ENCODE measurements at places on chromosomes 1 and 21.

DNA sequence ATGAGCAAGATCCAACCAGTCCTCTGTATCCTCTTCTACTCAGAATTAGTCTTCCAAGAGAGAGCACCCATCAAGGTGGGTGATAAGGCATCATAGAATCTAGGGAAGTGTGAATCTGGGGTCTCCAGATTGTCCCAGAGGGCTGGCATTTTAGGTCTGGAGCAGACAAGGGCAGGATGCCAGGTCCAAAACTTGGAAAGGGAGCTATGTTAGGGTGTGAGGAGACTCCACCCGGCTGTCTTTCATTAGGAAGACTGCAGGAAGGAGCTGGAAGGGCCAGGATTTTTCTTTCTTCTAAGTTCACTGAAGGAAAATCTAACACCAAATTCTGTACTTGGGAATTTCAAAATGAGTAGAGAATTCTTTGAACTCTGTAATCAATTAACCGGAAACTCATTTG is 86.1 kb upstream of the BMP8A start:
- no peak for DNase-seq

DNA sequence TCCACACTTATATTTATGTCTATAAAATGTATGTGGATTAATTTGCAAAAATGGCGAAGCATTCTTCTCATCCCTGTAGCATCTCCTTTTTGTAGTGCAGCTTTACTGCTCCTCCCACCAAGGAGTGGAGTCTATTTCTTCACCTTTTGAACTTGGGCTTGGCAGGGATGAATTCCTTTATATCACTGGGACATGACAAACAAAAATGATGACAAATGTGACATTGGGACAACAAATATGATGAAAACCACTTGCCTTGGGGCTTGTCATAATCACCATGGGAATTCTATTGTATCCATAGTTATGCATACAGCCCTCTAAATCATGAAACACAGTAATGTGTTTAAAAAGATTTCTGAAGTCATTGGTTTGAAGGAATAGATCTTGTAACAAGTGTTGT is 155.0 kb downstream of the TNFSF18 start:
- DNase-seq = no peak

DNA sequence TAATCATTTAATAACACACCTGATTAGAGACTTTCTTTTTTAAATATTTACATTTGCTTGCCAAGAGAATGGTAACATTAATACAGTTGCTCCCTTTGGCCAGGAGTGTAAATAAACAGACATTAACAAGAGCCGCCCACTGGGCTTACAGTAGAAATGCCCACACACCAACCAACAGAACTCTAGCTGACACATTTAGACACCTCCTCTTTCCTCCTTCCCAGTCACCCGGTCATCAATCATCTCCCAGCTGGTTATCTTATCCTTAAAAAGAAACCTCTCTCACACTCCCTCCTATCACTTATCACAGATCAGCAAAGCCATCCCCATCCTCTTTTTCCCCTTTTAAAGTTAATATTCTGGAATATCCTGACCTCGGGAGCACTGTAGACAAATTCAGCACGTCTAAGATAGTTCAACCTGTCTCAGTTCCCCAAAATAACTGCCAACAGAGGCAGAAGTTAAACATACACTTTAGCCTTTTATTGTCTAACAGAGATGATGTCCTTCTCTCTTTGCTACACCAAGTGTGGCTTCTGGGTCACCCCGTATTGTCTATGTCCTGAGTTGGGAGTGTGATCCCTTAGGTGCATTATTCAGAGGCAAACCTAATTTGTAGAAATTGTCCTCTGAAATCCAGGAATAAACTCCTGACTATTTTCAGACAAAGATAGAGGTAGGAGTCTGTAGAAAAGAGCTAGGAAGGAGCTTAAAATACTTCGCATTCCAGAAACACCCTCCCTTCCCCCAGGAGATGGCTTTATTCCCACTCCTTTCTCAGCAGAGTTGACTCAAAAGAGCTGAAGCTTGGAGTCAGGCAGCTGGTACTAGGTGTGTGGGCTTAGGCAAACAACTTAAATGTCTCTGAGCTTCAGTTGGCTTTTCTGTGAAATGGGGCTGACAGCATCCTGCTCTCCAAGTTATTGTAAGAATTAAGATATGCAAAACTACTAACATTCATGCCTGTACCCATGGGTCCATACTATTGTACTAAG is 8.8 kb downstream of the MYCL start:
- no peak for DNase-seq

- DNase-seq = no peak
Observed at GRCh38 chr1:53693339-53693738, 45.6 kb downstream of the GLIS1 start.

- DNase-seq = no peak
Observed at GRCh38 chr1:36836916-36837315, 197.4 kb downstream of the GRIK3 start.

GRCh38 chr21:31184459-31184858 is 146.2 kb upstream of the KRTAP19-8 start:
- no peak for DNase-seq

GRCh38 chr1:58201492-58202106 is 344.9 kb downstream of the OMA1 start:
- DNase-seq = no peak

GRCh38 chr1:30774550-30775432 is 17.2 kb upstream of the LAPTM5 start:
- DNase-seq = no peak

- DNase-seq = peak; percentile 65
Observed at GRCh38 chr1:10253755-10254154, 43.4 kb downstream of the KIF1B start.

DNA sequence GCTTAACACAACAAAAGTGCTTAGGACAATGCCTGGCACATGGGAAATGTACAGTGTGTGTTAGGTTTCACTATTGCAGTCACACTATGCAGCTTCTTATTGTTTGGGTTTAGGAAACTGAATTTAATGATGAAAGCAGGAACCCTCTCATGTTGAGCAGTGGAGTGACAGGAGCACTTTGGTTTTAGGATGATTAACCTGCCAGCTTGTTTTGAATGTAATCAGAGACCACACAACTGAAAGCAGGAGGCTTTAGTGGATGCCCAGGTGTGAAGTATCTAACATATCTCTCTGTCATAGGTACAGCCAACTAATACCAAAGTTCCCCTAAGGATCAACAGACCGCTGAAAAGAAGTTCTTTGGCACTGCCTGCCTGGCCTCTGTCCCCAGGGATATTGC is 406.9 kb upstream of the USP24 start:
- no peak for DNase-seq

DNA sequence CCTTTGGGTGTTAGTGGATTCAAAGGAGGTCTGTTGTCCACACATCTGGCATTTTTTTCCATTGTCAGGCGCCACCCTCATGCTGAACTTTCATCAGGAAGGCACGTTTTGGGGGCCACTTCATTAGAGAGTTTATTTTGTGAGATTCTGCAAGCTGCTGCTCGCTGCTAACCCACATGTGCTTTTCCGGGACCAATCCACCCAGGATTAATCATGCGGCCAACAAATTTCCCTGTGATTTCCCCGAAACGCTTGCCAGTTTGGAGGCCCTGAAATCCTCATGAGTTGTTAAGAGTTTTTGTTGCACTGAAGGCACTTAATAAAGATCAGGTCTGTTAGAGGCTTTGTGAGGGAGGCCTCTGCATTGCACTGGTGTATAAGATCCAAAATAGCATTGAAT is 2.4 kb downstream of the PDPN start:
- no peak for DNase-seq

GRCh38 chr1:77168358-77168757 is 50.9 kb downstream of the PIGK start:
- DNase-seq = no peak

DNA sequence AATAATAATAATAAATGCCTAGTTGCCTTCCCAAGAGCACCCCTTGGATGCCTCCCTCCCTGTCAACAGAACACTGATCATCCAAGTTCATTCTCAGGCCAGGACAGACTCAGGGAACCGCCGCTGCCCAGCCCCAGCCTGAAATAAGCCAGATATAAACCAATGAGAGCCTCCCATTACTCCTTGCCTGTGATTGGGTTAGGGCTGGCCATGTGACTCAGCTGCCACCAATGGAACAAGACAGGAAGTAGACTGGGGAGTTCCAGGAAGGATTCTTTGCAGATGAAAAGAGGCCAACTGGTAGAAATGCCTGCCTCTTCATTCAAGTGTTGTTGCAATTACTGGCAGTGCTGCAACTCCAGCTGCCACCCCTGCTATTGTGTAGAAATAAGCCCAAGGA is 146.4 kb upstream of the TIAM1 start:
- DNase-seq = no peak

DNA sequence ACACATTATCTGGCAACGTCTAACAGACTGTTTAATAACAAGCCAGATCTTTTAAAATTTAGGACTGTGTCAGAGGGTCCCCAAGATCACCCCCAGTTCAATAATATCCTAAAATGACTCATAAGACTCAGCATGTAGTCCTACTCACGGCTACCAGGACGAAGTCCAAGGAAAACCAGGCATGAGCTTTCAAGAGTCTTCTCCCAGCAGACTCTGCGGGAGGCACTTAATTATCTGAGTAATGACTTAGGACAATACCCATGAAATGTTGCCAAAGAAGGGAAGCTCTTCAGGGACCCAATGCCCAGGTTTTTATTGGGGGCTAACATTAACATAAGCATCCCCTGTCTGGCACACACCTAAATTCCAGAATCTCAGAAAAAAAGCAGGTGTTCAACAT is 7.0 kb downstream of the HFM1 start:
- DNase-seq = no peak

DNA sequence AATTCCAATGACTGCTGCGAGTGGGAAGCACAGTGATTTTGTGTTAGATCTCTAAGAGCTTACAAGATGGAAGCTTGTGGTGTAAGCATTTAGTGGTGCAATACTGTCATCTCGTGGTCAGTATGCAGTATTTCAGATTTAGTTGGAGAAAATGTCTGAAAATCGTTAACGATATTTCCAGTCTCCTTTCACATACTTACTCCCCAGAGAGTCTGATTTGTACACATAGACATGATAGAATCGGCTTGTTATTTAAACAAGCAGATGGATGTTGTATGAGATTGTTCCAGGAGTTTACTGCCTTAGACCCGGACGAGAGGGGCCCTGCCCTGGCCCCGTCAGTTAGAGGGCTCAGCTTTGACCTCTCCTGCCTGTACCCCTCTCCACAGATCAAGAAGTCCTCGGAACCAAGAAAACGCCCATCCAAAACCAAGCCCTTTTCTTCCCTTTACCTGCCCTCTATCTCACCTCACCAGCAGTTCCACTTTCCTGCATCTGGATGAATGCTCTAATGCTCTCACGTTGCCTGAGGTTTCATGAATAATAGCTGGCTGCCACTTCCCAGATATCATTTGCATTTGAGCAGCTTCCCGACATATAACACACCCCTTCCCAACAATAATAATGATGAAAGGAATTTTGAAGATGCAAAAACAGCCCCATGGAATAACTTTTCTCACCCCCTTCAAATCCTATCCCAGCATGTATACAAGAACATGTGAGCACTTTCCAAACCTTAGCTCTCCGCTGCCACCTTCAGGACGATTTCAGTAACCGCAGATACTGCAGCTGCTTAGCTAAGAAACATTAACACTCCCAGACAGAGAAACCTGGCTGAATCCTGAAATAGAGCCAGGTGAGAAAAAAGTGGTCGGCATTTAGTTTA is 247.3 kb downstream of the LTN1 start:
- peak; percentile 81 for DNase-seq

- no peak for DNase-seq
Observed at GRCh38 chr1:234241941-234242490, 131.2 kb upstream of the COA6 start.

GRCh38 chr1:207647671-207648333 is 2.9 kb downstream of the CR1L start:
- DNase-seq = no peak

DNA sequence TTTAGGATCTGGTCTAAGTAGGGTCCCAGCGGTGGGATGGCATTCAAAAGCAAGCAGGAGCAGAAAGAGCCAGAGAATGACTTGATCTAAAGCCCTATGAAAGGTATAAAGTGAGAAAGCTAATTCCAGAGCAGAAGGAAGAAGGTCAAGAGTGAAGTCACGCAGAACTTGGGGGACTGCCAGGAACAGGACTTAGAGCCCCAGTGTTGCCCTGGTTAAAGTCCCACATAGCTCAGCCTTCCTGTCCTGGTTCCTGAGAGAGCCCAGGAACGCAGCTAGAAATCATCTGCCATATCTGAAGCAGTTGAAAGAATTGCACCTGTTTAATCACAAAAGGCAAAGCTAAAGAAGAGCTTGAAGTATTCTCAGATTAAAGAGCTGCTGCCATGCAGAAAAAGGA is 160.6 kb upstream of the ATP1B1 start:
- no peak for DNase-seq

GRCh38 chr1:151478140-151478812 is 19.0 kb upstream of the POGZ start:
- no peak for DNase-seq

DNA sequence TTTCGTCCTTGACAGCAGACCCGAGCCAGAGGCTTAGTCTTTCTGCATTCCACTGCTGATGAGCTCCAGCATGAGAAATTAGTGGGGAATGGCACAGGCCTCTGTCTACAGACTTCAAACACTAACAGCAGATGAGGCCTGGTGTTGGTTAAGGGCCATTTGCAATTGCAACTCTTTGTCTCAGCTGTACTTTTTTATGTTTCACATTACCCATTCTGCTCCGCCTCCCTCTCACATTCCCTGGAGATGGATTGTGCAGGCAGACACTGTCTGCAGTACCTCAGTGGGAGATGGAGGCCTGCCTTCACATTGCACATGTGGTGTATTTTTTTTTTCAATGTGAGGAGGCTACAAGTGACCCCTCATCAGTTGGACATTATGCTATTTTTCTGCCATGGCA is 370.2 kb downstream of the DUSP10 start:
- no peak for DNase-seq

DNA sequence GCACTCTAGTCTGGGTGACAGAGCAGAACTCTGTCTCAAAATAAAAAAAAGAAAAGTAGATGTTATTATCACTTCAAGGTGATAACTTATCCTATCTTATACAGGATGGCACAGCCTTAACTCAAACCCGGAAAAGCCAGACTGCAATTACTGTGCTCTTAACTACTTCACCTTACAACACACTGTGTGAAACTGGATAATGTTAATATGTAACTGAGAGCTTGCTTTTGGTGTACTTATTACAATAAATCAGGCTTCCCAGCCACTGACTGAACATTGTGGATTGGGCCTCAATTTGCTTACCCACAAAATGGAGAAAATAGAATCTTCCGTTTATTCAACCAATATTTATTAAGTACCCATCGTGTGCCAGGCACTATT is 1.4 kb downstream of the ORC1 start:
- no peak for DNase-seq

DNA sequence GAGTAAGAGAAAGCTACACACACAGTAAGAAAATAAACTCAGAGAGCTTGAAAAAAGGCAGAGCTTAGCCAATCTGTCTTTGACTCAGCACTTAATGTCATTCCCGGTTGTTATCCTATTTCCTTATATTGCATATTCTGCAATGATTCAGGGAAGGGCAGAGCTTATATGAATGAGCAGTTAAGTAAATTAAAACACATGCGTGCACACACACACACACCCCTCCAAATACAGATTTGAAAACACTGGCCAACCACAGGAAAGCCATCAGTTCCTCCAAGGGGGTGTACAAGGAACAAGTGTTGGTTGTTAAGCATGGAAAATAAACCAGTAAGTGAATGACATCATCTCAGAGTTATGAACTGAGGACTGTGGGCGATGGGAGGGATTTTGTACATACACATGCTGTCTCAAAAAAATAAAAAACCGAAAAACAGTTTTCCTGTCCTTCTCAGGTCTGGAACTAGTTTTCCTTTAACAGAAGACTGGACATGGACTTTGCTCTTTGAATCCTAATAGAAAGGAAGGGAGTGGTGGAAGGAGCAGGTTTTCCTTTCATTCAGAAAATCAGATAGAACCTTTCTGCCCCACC is 1.0 kb downstream of the IQGAP3 start:
- peak; percentile 83 for DNase-seq

GRCh38 chr1:7633506-7634245 is 137.4 kb upstream of the VAMP3 start:
- no peak for DNase-seq
